Stimulated activated CD4-positive, alpha-beta T cell treated with anti-CD3 and anti-CD28 coated beads, TNF-alpha, amount 100 ng/mL, for 24 hours (primary cell): ENCODE measurements at places on chromosomes 3 and 15.

GRCh38 chr3:43638594-43639447 lies 17.0 kb upstream of the ANO10 start:
- no peak for DNase-seq

DNA sequence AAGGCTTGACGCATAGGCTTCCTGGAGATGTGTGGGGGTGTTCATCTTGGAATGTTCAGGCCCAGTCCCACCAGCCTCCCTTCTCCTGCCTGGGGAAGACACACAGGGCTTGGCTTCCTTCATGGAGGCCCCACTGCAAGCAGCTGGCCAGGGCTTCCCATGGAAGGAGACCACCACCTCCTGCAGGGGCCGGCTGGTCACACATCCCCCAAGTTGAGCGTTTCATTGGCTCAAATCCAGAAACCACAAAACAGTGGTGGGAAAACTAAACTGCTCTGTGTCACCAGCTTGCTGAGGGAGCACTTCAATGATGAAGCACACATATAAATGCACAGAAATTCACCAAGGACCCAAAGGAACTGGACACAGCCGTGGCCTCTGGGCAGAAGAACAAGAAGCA lies 8.3 kb downstream of the IQSEC1 start:
- DNase-seq = no peak

DNA sequence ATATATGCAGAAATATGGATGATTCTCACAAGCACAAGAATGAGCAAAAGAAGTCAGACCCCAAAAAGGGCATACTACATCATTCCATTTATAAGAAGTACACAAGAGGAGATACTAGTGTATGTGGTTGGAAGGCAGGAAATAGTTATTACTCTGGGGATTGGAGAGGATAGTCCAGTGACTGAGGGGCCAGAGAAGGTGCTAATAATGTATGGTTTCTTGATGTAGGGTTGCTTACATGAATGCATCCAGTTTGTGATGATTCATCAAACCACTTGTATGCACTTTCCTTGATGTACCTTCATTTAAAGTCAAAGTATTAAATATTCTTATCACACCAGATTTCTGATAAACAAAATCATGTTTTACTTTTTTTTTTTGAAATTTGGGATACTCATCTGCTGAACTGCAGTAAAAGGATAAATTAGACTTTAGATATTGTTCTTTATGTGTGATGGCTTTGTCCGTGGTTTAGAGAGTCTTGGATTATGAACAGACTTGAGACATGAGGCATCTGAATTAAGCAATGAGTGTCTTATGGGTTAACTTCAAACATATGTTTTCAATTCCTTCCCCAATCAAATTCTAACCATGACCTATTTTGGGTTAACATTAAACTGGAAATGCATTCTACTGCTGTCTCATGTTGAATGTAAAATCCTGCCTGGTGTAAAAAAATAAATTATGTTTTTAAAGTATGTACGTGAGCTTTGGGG lies 171.2 kb downstream of the SEMA6D start:
- DNase-seq = no peak

DNA sequence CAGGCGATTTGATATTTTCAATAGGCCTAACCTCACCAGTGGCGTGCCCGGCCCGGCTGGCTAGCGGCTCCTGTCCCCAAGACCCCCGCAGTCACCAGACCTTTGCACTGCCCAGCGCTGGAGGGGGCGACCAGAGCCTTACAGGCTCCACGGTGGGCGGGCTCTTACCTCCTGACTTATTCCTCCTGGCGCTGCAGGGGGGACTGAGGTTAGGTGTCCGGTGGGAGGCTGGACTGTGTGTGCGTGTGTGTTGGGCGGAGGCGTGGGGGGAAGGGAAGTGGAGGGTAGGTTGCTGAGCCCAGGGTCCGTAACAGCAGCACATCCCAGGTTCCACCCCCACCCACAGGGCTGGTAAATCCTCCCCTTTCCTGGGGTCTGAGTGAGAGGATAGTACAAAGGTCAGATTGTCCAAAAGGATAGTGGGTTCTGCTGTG lies 27.5 kb upstream of the THRB start:
- DNase-seq = no peak

DNA sequence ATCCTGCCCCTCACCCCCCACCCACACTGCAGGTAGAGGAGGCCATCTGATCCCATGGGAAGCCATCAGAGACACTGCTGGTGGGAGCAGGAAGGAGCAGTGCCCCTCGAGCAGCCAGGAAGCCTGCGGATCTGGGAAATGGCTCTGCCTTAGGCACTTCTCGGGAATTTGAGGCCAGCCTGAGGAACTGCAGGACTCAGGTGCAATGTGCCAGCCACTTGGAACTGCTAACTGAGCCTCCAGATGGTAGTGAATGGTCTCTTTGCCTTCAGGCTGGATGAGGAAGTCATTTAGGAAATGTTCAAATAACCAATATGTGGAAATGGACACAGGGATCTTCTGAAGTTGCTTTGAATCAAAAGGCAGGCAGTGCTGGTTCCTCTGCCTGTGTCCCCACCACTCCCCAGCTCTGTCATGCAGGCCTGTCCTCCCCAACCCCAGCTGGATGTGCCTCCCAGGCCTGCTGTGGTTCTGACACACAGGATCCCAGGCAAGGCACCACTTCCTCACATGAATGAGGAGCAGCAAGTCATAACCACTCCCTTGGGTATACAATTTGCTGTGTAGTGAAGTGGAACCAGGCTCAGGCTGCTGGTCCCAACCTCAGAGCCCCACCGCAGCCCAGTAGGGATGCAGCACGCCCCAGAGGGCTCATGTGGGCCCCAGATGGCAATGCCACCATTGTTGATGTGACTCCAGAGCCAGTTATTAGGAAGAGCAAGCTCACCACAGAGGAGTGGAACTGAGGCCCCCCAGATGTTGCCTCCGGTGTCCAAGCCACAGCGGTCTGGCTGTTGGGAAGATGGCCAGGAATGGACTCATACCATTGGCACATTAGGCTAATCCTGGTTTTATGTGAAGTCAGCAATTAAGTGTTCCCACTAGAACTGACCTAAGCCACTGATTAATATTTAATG lies 46.5 kb upstream of the LIMD1 start:
- DNase-seq = no peak

GRCh38 chr15:82943176-82943575 lies 9.3 kb downstream of the HOMER2 start:
- no peak for DNase-seq

DNA sequence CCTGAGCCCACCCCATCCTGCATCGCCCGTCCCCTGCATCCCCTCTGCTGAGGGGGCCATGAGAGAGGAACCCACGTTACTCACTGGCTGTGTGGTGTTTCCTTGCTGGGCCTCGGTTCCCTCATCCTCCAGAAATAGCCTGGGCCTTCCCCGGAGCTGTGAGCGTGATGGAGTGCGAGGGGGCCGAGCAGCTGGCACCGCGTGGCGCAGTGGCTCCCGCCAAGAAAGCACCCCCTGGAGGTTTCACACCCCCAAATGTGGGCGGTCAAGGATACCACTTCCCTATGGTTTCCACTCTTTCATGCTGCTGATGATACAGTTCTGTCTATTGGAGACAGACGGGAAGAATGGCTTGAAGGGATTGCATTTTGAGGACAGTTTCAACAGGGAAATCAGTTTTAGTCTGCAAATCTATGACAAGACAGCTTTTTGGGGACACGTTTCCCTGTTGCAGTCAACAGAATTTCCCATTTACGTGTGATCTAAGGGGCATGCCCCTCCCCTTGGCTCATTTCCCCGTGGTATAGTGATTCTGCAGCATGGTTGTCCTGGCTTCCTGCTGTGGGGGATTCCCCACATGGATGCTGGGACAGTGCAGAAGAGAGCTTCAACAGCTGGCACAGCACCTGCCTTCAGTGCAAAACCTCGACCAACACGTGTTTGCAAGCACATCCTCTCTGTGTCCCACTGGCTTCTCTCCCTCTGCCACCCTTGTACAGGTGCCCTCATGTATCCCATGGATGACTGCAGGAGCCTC lies 377.5 kb downstream of the LRTM1 start:
- DNase-seq = no peak

GRCh38 chr15:40217166-40217824 lies 21.6 kb upstream of the PAK6 start:
- no peak for DNase-seq

DNA sequence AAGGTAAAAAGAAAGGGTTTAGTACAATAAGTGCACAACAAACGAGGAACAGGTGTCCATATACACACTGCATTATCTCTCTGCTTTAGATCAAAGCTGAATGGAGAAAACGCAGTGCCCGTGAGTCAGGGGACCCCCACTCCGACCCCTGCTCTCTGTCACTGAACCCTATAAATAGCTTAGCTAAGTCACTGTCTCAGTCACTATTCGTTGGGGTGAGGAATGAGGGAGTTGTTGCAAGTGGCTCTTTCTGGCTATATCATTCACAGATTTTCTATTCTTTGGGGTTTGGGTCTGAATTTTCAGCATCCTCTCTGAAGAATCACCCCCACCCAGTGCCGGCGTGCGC lies 458 bp upstream of the STAC start:
- DNase-seq = no peak

DNA sequence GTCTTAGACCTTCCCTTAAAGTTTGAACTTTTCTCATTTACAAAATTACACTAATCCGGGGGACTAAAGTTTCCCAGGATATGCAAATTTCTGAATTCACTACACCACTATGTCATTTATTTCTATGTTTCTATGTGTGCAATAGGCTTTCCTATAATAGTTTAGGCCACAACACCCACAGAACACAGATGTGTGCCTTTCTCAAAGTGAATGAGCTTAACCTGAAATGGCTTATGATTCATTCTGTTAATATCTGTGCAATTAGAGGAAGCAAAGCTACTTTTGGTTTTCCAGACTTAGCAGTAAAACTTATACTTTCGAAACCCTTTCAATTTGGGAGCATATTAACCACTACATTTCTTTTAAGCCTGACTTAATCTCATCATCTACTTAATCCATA lies 748.1 kb downstream of the GBE1 start:
- DNase-seq = no peak

GRCh38 chr3:135756106-135756668 lies 209.3 kb upstream of the PPP2R3A start:
- DNase-seq = no peak

- DNase-seq = no peak
Measured at GRCh38 chr3:142738396-142738795, 14.6 kb downstream of the TRPC1 start.

DNA sequence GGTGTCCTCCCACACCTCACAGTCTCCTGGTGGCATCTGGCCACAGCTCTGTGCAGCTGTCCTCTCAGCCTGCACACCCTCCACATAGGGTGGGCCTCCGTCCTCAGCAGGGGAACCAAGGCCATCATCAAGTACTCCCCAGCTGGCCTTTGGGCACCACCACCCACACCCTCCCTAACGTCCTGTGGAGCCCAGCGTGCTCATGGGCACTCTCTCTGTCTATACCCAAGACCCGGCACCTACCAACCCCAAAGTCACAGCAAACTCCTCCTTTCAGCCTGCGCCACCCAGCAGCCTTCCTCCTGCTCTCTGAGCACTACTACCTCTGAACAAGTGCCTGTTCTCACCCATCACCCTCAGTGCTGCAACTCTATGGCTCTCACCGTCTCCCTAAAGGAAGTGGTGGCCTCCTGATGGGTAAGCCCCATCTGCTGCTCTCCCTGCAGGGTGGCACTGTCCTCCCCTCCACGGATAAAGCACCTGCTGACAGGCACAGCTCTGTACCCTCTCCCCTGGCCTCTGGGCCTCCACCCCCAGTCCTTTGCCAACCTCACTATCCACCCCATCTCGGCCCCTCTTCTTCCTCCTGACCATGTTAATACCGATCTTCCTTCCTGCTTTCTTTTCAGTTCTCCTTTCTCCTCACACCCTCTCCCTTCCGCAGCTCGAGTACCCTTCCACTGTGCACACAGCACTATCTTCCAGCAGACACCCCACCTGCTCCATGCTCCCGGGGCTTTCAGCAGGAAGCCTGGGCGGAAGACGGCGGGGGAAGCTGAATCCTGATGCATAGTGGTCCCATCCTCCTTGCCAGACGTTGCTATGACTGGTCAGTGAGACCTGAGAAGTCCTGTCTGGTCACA lies 31.5 kb downstream of the SLC41A3 start:
- no peak for DNase-seq
